ENCODE measurements at places on chromosomes 12 and 14.

- DNase-seq = no peak
These were observed 34.5 kb downstream of the PRKCH start for GRCh38 chr14:61355892-61356325.

GRCh38 chr14:100146531-100147091 lies 12.8 kb downstream of the DEGS2 start:
- no peak for DNase-seq

- no peak for DNase-seq
These were observed 105.2 kb downstream of the FGD4 start for GRCh38 chr12:32504591-32504990.

- no peak for DNase-seq
These were observed 109.7 kb downstream of the TMTC3 start for GRCh38 chr12:88251798-88252197.

DNA sequence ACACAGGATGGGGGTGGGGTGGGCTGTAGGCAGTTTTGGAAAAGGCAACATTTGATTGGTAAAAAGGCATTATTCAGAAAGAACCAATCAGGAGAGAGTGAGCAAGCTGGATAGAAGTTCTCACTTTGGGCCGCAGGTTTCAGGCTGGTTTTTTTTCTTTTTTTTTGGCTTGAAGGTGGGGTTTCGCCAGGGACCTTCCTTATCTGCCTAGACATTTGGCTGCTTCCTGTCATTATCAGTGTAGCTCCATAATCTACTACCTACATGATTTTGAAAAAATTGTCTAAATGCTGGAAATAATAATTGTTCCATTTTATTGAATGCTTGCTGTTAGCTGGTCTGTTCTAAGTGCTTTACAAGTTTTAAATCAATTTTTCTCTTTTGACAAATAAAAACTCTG lies 649.0 kb downstream of the TMTC2 start:
- DNase-seq = no peak
